Spinal cord (tissue), 10 donors: ENCODE measurements at places on chromosomes 7 and 10. TPM values are rescaled to one million over a fixed set of nuclear protein-coding genes. Genes with fewer than 3 reads are reported as not detected.
A peak's percentile ranks its signal among the peaks of the same experiment; 100 is the strongest.

DNA sequence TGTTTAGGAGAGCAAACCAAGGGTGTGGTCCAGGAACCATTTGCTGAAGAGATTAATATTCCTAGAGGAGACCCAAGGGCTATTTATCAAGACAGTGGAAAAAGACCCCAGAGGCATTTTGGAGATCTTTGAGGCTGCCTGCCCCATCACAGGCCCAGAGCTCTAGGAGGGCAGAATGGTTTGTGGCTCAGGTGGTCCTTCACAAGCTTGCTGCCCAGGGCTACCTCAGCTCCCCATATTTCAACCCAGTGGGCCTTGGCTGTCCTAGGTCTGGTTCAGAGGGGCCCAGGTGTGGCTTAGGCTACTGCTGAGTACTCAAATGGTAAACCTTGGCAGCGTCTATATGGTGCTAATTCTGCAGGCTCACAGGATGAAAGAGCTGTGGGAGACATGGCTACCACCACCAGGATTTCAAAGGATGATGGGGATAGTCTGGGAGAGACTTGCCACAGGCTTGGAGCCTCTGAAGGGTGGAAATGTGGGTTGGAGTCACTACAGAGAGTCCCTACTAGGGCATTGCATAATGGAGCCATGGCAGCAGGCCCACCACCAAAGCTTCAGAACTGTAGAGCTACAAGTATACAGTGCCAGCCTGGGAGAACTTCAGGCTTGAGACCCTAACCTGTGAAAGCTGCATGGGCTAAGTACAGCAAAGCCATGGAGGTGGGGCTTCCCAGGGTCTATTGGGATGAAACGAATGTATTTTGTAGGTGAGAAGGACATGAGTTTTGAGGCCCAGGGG is 24.3 kb downstream of the PTEN start:
- no peak for DNase-seq

DNA sequence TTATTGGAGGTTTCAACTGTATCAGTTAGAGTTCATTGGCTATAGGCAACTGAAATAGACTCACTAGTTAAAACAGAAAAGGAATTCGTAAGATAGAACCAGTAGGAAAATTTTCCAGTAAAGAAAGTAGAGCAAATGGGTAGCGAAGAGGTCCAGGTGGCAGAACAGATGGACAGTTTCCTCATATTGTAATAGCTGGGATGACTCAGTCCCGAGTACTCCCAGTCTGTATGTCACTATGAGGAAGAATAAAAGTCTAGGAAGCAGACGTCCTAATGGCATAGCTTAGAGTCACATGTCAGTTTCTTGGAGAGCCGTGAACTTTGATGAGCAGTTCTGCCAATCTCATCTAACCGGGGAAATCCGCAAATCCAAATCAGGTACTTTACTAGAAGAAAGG is 95.3 kb downstream of the RNF32 start:
- DNase-seq: peak; percentile 8

GRCh38 chr7:51267169-51267568 is 49.4 kb downstream of the COBL start:
- no peak for DNase-seq

GRCh38 chr7:104005197-104005596 is 15.7 kb upstream of the RELN start:
- no peak for DNase-seq

DNA sequence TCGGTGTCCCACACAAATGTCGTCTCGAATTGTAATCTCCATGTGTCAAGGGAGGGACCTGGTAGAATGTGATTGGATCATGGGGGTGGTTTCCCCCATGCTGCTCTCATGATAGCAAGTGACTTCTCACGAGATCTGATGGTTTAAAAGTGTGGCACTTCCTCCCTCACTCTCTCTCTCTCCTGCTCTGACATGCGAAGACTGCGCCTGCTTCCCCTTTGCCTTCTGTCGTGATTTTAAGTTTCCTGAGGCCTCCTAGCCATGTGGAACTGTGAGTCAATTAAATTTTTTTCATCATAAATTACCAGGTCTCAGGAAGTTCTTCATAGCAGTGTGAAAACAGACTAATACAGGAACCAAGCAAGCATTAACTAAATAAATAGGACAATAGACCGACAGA is 229.1 kb downstream of the GFRA1 start:
- DNase-seq: no peak

DNA sequence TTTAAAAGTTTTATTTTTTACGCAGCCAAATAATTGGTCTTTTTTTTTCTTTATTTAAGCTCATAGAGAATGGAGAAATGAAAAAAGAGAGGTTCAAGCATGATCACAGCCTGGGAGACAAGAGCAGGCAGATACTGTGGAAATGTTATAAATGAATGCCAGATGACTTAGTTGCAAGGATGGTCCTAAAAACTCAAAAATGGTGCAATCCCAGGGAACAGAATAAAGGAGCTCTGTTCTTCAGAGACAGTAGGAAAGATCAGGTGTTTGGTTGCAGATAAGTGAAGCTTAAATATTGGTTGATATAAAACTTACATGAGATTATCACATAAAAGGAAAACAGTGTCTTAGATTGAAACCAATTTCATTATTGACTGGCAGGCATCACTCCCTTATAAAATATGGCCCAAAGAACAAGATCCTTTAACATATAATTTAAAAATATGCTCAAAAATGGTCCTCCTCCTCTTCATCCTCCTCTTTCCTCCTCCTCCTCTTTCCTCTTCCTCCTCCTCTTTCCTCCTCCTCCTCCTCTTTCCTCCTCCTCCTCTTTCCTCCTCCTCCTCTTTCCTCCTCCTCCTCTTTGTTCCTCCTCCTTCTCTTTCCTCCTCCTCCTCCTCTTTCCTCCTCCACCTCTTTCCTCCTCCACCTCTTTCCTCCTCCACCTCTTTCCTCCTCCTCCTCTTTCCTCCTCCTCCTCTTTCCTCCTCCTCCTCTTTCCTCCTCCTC is 18.6 kb downstream of the GNAT3 start:
- DNase-seq: no peak

GRCh38 chr10:2839081-2839725 is 228.1 kb upstream of the PFKP start:
- DNase-seq: no peak

DNA sequence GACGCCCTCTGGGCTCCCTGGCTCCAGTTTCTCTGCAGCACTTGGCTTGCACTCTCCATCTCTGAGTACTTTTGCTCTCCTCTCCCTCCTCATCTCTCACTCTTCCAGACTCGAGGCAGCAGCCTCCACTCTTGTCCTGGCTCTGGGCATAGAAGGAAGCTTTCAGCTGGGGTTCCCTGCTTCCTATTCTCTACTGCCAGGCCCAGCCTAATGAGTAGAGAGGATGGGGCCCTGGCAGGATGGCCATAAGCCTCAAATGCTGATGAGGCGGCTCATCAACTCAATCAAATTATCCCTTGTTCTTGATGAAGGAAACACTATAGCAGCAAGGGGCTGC is 55.8 kb downstream of the NEURL1 start:
- no peak for DNase-seq

GRCh38 chr7:19030281-19030680 is 87.2 kb downstream of the TWIST1 start:
- no peak for DNase-seq

GRCh38 chr7:130990178-130990832 is 256.3 kb upstream of the KLF14 start:
- DNase-seq: no peak

DNA sequence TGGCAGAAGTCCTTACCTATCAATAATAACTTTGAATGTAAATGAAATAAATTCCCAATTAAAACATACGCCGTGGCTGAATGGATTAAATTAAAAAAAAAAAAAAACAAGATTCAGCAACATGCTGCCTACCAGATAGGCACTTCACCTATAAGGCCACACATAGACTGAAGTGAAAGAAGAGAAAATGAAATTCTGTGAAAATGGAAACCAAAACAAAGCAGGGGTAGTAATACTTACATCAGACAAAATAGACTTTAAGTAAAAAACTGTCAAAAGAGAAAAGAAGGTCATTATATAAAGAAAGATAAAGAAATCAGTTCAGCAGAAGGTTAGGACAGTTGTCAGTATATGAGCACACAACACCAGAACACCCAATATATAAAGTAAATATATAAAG is 55.3 kb downstream of the TCAF1 start:
- DNase-seq: no peak

GRCh38 chr10:53006663-53007526 is 234.3 kb upstream of the MBL2 start:
- no peak for DNase-seq

GRCh38 chr7:30389791-30390190 is 88.8 kb downstream of the NOD1 start:
- no peak for DNase-seq

LAMB1 gene
- polyA plus RNA-seq: 199 TPM

COL13A1 gene
- 26.5 TPM for polyA plus RNA-seq

OR2A25 gene
- not detected for polyA plus RNA-seq

MEIG1 gene
- polyA plus RNA-seq: 2.6 TPM

TRA2A gene
- 174 TPM for polyA plus RNA-seq

SH3PXD2A gene
- polyA plus RNA-seq: 33.2 TPM

AKR1B15 gene
- 0.24 TPM for polyA plus RNA-seq
